Astrocyte (in vitro differentiated cells and primary cell): ENCODE measurements at places on chromosomes 5 and 9. TPM values are rescaled to one million over a fixed set of nuclear protein-coding genes. Genes with fewer than 3 reads are reported as not detected.

ITGA1 gene
- 73.7 and 83.1 TPM in 2 replicates for total RNA-seq

AHRR gene
- 8.6 and 10.5 TPM in 2 replicates for total RNA-seq

DNA sequence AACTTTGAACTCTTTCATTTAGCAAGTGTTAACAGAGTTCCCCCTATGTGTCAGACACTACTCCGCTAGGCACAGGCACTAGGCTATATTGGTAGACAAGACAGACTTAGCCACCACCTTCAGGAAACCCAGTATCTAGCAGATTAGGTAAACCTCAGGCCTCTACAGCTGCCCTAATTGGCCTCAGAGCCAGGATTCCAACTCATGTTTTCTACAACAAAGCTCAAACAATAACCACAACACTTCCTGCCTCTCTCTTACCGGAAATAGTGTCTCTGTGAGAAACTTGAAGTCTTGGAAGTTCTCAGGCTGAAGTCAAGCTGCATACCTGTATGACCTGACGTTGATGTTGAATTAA, 116.6 kb upstream of the SLC44A1 start:
- no peaks in the 10 kb centered on the region for H3K27me3 ChIP-seq
- H3K27ac ChIP-seq: peak overlapping the region; percentile 55
- peaks cover 26% of the 10 kb centered on the region for H3K4me1 ChIP-seq
- H3K36me3 ChIP-seq: no peaks in the 10 kb centered on the region

GRCh38 chr5:150540615-150541396, 32.9 kb downstream of the NDST1 start:
- no peaks in the 10 kb centered on the region for H3K27me3 ChIP-seq
- peaks cover 55% of the 10 kb centered on the region for H3K36me3 ChIP-seq
- H3K27ac ChIP-seq: peak overlapping the region; percentile 90
- DNase-seq: peak; percentile 96

DNA sequence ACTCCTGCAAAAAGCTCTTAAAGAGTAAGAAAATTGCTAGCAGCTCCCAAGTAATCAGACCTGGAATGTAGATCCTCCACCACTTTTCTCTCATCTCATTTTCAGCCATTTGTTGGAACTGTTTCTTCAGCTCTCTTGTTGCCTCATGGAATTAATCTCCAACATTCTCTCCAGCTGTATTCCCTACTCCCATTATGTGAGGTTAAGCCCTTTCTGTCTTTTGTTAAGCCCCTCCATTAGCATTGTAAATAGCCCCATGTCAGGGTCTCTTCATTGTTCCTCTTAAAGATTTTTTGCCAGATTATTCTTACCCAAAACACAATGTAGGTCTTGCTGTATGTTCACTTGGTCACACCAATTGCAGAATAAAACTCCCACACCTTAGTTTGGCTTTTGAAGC, 119.8 kb downstream of the PLPPR1 start:
- no peak for DNase-seq
- H3K4me3 ChIP-seq: no peak overlapping the region
- no peaks in the 10 kb centered on the region for H3K4me1 ChIP-seq
